Activated gamma-delta T cell treated with anti-CD3 and anti-CD28 coated beads, Interleukin-2, amount 50 U/mL, for 16 hours (primary cell): ENCODE measurements at places on chromosomes 5 and 9.

- no peak for DNase-seq
These were observed 4.7 kb upstream of the ADCY2 start for GRCh38 chr5:7391215-7391614.

- no peak for DNase-seq
These were observed 2.2 kb downstream of the PCDH1 start for GRCh38 chr5:141875795-141876627.

DNA sequence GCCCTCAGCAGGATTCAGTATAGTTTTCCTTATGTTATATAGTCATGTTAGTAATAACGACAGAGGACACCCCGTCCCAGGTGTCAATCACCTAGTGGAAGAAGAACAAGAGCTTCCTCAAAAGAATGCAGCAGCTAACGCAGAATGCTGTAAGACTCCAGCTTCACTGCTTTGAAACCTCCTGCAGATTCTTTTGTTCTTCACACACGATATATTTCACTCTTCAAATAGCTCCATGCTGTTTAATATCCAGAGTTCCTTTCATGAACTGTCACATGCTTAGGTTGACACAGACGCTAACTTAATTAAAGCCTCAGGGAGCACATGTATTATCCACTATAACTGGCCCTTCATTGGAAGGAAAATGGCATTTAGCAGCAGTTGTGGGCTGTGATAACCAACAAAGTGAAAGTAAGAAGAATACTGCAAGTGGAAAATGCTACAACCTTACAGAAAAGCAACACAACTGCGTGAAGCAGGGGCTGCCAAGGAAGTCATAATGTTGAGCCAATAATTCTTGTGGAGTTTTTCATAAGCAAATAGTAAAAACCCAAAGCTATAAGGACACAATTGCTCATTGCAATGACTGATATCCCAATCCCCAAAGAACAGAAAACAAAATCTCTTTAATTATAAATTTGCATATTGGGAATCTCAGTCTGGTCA, 387.5 kb downstream of the PLK2 start:
- DNase-seq = no peak

DNA sequence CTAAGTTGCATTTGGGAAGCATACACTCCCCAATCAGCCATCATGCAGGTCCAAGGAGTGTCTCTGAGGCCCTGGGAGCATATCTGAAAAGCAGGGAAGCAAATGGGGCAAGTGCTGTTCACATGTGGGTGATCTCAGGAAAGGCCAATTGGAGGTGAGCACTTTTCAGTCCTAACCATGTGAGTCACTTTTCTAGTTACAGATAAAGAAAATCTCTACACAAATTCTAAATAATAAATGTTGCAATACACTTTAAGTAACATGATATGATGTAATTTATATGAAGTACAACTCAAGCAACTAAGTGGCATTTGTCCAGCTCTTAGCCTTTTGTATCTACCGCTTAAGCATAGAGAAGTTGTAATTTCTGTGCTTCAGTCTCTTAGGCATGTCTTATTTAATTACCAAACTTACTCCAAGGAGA, 18.4 kb downstream of the ADAMTS16 start:
- no peak for DNase-seq

- no peak for DNase-seq
These were observed 30.0 kb downstream of the RAPGEF1 start for GRCh38 chr9:131709771-131710431.

DNA sequence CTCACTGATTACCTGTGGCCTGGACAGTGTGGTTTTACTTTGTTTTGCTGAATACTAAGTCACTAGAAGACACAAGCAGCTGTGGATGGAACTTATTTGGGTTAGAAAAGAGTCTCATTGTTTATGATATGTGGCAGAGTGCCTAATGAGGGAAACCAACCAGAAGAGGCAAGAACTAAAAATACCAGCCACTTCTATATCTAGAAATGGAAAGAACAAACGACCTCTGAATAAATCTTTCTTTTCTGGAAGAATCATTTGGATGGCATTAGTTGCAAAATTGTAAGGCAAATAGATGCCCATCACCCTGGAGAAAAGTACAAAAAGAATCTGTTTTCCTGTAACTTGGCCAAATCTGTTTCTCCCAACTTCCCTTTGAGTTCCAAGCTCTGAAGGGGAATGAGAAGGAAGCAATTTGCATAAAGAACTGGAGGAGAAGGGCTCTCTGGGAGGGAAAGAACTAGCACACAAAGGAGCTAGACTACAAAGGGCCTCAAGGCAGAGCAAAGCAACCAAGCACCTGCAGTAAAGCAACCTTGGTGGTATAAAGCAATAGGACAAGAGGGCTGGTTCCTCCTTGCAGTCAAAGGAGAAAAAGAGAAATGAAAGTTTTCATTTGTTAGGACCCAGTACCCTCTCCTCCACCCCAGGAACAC, 455.4 kb downstream of the CAAP1 start:
- DNase-seq = no peak

- DNase-seq = no peak
These were observed 12.8 kb upstream of the TNFAIP8 start for GRCh38 chr5:119343052-119343451.
